Neural crest cell (in vitro differentiated cells): ENCODE measurements at places on chromosomes 5 and 9. TPM values are rescaled to one million over a fixed set of nuclear protein-coding genes. Genes with fewer than 3 reads are reported as not detected.

The TERT gene
- 2.9 and 5.6 TPM in 2 replicates for total RNA-seq

The ZBED3 gene
- 12.1 and 12.2 TPM in 2 replicates for total RNA-seq

The EGR1 gene
- total RNA-seq, result 21.5 and 26.5 TPM in 2 replicates

The GMCL2 gene
- not detected in 2 replicates for total RNA-seq

The WDR38 gene
- not detected in 2 replicates for total RNA-seq

The NOL8 gene
- total RNA-seq, result 38.6 and 40.1 TPM in 2 replicates

The CTSV gene
- total RNA-seq, result 5.7 and 7.2 TPM in 2 replicates

The SLC2A6 gene
- total RNA-seq, result 29.0 and 30.9 TPM in 2 replicates

The JAKMIP2 gene
- 35.6 and 36.8 TPM in 2 replicates for total RNA-seq

The OR1J2 gene
- total RNA-seq, result not detected in 2 replicates

The SNX24 gene
- 19.3 and 19.7 TPM in 2 replicates for total RNA-seq

The IFNA2 gene
- total RNA-seq, result not detected in 2 replicates

The IRX2 gene
- total RNA-seq, result 41.6 and 42.5 TPM in 2 replicates

The PCDHB9 gene
- 5.5 and 7.0 TPM in 2 replicates for total RNA-seq

The PLCXD3 gene
- total RNA-seq, result 0.07 and 0.09 TPM in 2 replicates

The PLPPR1 gene
- 3.2 and 4.7 TPM in 2 replicates for total RNA-seq

The TTC39B gene
- 3.7 TPM in 2 replicates for total RNA-seq

The PCDHGA7 gene
- 0.32 and 0.37 TPM in 2 replicates for total RNA-seq

The HAND1 gene
- not detected in 2 replicates for total RNA-seq

The ABLIM3 gene
- total RNA-seq, result 2.4 and 3.0 TPM in 2 replicates

The ELOVL7 gene
- total RNA-seq, result 0.42 and 0.96 TPM in 2 replicates

The F12 gene
- 2.3 and 2.7 TPM in 2 replicates for total RNA-seq

The IFNA21 gene
- total RNA-seq, result not detected in 2 replicates
